Adipocyte (in vitro differentiated cells): ENCODE measurements at places on chromosomes 7 and 10.

DNA sequence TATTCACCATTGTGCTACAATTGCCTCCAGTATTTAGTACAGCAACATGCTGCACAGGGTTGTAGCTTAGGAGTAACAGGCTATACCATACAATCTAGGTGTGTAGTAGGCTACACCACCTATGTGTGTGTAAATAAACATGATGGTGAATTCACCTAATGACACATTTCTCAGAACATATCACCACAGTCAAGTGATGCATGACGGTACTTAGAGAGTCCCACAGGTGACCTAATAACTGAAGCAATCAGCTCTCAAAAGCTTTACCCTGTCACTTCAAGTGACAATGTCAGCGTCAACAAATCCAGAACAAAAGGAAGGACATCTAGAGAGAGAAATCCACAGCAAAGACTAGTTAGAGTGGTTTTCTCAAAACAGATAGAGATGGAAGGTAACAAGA, 38.8 kb downstream of the CCNJ start:
- no peak for DNase-seq

- no peak for DNase-seq
These were observed 144.0 kb downstream of the CALN1 start for GRCh38 chr7:72268090-72268489.

- DNase-seq = no peak
These were observed 306.9 kb upstream of the DGKB start for GRCh38 chr7:15209429-15209828.

DNA sequence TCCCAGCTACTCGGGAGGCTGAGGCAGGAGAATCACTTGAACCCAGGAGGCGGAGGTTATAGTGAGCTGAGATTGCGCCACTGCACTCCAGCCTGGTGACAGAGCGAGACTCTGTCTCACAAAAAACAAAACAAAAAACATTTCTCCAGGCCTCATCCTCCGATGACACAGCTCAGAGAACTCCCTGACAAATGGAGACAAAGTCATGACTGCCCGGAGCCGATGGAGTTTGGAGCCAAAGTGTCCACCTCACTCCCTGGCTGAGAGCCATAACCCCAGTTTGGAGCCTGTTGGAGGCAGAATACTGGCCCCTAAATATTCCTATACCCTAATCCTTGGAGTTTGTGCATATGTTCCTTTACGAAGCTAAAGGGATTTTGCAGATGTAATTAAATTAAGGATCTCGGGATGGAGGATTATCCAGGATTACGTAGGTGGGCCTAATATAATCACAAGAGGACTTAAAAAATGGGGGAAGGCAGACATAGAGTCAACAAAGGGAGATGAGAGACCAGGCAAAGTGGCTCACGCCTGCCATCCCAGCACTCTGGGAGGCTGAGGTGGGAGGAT, 22.7 kb downstream of the SSC4D start:
- DNase-seq = no peak
